ENCODE measurements at places on chromosomes 6 and 20.

- no peak for DNase-seq
Measured at GRCh38 chr6:71375676-71376075, 87.1 kb downstream of the OGFRL1 start.

DNA sequence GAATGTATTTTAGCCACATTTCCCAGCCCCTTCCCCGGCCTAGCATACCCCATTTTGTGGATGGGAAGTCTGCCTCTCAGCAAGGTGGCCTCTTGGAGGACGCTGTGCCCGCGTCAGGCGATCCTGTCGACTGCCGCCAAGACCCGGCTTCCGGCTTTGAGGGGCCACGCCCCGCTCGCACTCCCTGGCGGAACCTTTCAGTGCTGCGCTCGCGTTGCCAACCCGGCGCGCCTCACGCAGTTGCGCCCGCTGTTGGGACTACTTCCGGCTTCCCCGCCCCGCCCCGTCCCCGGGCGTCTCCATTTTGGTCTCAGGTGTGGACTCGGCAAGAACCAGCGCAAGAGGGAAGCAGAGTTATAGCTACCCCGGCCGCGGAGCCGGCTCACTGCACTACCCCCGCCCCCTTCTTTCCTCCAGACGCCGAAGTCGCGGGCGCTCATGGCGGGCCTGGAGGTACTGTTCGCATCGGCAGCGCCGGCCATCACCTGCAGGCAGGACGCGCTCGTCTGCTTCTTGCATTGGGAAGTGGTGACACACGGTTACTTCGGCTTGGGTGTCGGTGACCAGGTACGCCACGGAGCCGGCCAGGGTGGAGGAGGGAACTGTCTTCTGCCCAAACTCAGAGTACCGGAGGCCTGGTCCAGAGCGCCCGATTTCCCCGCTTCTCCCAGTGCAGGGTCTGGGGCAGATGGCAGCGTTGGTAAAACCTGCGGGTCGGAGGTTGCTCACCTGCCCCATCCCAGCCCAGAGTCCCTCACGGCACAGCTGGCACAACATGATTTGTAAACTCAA is at the start of gene PSMF1:
TSS of gene PSMF1 (plus strand) at position 267 of the 792 bp plus-strand sequence. CDS start at position 439, 172 bp downstream.
- peak; percentile 94 for DNase-seq

- no peak for DNase-seq
Measured at GRCh38 chr6:80605165-80605989, 498.9 kb downstream of the BCKDHB start.

DNA sequence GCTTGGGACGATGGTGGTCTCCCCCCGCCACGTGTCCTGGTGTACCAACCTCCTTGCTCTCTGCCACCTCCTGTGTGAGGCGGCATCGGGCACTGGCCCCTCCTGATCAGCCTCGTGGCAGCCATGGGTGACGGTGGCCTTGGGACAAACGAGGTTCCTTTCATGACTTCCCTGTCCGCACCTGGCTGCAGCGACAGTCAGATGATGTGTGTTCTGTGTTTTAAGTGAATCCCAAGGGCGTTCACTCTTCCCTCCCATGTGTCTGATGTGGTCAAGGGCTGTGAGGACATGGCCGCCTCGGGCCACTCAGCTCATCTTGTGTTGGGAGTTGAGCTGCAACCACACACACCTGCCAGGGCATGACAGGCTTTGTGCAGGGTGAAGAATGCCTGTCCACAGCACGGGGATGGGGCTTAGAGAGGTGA is 30.4 kb upstream of the PCMTD2 start:
- no peak for DNase-seq

DNA sequence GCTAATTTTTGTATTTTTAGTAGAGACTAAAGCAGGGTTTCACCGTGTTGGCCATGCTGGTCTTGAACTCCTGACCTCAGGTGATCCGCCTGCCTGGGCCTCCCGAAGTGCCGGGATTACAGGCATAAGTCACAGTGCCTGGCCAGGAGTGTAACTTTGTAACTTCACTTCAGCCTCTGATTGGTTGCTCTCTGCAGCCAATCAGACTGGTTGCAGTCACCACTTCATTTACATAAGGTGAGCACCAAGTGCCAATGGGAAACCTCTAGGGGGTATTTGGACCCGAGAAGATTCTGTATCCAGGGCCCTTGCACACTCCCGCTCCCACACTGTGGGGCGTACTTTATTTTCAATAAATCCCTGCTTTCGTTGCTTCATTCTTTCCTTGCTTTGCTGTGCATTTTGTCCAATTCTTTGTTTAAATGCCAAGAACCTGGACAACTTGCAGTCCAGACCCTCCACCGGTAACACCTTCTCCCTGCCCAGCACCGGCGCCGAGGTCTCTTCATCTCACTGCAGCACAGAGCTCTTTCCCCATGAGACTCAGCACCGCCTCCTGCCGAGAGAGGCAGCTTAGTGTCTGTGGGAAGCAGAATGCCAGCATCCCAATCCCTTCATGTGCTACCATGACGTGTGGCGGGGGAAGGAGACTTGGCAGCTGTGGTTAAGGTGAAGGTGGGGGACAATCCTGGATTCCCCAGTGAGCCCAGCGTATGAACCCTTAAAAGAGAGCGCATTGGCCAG is 14.0 kb upstream of the MRGBP start:
- no peak for DNase-seq

GRCh38 chr20:17697171-17697570 is 2.6 kb upstream of the BANF2 start:
- no peak for DNase-seq

GRCh38 chr6:40042232-40042631 is 108.0 kb upstream of the MOCS1 start:
- no peak for DNase-seq

- DNase-seq = no peak
Measured at GRCh38 chr6:100566563-100566962, 101.8 kb upstream of the SIM1 start.

DNA sequence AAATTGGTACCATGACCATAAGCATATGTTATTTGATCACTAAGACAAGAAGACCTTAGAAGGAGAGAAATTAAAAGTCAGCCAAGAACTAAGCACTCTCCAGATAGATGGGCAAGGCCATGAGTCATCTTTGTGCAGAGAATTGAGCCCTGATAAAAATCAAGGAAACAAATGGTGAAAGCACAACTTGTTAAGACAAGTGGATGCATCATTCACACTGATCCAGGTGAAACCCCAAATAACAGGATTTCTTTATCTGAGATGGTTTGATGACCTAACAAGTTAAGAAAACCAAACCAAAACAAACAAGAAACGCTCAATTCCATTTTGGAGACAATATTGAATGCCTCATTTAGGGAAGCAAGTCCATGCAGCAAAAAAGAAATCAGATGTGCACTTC is 121.6 kb downstream of the ADAT2 start:
- DNase-seq = no peak

- no peak for DNase-seq
Measured at GRCh38 chr20:24821391-24821790, 127.7 kb upstream of the CST7 start.

GRCh38 chr6:166581091-166581511 is 5.4 kb downstream of the RAMACL start:
- DNase-seq = no peak

GRCh38 chr20:19508449-19508848 is 249.6 kb upstream of the RIN2 start:
- DNase-seq = no peak

- no peak for DNase-seq
Measured at GRCh38 chr6:12423832-12424231, 133.7 kb downstream of the EDN1 start.

DNA sequence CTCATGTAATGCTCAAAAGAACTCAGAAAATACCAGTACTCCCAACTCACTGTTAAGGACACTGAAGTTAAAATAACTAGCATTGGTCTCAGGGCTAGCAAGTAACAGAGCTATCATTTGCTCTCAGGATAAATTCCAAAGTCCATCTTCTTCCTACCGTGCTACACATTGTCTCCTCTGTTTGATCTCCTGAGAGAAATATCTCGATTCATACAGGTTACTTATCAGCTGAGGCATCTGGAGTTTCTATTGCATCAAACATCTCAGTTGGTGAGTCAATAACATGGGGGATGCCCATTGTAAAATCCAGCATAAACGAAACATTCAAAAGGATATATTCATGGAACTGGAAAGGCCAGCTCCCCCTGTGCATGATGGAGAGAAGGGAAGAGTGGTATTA is 147.4 kb downstream of the BACH2 start:
- no peak for DNase-seq

DNA sequence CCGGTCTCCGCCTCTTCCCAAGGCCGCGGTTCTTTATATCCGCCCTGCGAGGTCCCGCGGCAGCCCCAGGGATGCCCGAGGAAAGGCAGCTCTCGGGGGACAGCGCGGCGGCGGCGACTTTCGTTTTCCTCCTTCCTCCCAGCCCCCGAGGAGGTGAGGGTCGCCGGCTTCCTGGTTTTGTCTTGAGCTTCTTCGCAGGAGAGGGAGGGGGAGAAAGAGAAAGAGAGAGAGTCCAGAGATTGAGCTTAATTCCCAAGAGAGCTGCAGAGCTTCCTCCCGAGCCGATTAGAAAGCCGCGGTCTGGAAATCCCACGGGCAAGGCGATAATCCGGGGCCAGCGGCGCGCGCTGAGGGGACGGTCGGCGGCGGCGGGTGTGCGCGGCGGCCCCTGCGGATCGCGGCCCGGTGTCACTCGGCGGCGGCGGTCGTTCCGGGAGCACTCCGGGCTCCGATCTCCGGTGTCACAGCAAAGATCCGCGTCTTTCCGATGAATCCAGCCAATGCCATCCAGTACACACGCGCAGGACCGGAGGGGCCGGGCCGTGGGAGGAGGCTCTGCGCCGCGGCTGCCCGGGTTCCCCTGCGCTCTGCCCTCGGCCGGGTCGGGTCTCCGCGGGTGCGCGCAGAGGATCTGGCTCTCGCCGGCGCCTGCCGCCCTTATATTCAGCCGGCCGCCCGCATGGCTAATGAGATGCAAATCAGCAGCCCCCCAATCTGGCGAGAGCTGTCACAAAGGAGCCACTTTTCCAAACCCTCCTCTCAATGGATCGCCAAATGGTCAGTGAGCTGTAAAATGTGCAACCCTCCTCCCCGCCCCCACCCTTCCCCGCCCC is at the start of gene DLL1:
TSS of gene DLL1 (minus strand) at position 783 of the 833 bp plus-strand sequence. CDS start 939 bp downstream, outside the sequence.
- DNase-seq = no peak

DNA sequence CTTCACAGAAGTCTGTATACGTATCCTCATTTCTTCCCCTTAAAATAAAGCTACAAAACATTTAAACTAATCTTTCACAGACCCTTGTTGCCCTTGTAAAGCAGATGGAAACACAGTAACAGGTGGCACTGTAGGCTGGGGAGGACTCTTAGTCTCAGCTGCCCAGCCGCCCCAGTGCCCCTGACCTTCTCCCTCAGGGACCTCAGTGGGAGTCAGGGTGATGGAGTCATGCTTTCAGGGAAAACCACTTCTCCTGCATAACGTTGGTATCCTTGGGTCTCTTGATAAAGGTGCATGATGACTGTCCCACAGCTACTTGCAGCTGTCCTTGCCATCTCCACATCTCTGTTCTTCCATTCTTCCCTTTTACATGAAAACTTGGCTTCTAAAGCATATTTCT is 198.6 kb downstream of the CDKAL1 start:
- DNase-seq = no peak

DNA sequence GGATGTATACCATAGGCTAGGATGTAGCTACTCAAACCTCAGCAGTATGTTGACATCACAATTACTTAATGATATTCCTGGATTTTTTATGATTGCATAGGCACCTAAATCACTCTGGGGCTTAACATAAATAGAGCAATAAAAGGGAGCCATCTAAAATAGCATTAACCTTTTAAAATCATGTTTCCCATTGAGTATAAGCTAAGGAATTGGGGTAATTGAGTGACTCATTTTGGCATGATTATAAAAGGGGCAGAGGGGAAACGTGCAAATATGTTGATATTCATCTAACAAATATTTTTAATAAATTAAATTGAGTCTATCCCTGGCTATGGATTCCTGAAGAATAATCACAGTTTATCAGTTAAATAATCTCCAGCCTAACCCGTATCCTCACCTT is 74.0 kb upstream of the ADGRF1 start:
- DNase-seq = no peak

GRCh38 chr6:154390034-154390433 is 33.4 kb upstream of the IPCEF1 start:
- DNase-seq = no peak

DNA sequence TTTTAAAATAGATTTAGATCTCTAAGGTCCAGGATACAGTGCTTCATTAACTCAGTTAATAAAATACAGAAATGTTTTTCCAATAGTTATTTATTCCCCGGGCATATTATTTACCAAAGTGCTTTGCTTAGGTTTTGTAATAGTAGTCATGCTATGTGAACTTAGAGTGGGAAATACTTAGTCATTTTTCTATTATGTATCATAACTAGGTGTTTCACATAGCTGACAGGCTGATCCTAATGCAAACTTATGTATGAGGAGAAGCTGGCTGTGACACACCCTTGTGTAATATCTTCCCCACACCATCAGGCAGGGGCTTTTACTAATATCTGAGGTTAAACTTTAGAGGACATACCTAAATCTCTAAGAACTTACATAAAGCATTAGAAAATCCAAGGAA is 277.7 kb upstream of the RIMS1 start:
- DNase-seq = no peak
